IPS DF 6.9 (cell line): ENCODE measurements at places on chromosomes 4 and X.

DNA sequence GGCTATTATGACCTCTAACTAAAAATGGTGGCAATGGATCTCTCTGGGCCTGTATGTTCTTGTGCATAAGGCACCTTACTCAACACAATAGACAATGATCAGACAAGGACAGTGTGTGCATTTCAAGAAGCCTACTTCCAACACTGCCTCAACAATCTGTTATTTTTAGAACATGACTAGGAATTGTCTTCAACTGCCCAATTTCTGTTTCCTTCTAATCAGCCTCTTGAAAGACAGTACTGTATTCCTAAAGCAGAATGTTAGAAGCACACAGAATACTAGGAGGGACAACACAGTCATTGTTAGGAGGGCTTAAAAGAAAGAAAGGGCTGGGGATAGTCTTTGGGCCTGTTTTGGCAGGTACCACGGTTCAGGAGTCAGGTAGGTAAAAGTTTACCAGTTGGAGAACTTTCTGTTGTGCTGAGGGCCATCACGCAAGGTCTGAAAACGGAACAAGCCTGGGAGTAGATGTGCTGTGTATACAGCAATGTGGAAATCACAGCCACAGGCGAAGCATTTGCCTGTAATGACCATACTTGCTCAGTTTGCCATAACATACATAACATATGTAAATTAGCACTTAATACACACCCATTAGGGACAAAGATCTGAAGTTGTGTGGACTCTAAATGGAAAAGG, 100.8 kb upstream of the ATXN3L start:
- DNase-seq: no peak

DNA sequence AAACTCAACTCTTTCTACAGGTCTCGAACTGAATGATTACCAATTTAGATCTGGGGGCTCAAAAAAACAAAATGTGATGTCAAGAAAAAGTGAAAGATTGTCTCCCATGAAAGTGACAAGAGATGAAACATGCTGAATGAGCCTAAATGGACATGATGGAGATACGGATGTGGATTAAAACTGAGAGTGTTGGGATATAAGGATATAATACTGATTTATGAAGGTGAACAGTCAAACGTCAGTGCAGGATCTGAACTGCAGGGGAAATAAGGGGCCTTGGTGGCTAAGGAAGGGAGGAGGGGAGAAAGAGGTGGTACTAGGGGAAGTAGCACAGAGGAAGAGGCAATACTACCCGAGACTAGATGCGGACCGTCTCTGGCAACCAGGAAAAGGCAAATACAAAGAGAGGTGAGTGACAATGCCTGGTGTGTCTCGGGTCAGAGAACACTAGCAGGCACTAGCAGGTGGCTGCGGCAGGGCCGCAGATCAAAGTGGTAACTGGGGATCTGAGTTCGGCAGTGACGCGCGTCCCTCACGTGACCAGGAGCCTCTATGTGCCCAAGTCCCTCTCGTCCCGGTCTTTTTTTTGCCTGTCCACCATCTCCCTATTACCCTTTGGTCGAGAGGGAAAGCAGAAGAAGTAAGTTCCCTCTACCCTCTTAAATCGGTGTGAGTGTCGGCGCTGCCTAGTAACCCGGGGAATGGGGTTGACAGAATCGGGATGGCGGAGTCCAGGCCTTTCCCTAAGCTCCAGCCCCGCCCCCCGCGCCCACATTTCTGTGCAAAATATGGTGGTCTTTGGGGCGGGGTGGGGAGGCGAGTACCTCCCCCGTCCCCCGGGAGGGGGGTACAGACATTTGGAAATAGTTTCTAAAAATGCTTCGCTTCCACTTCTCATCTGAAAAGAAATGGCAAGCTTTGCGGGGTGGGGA, at the start of gene TCEAL1:
Gene TCEAL1, plus strand, starts transcription at position 590 of the 932 bp plus-strand sequence. CDS start 942 bp downstream, outside the sequence.
- DNase-seq: no peak

- no peak for DNase-seq
Measured at GRCh38 chr4:82360298-82361177, 13.3 kb downstream of the HNRNPD start.

- no peak for DNase-seq
Measured at GRCh38 chr4:174209341-174209740, 74.1 kb downstream of the FBXO8 start.

- DNase-seq: no peak
Measured at GRCh38 chrX:56812515-56813105, 83.6 kb downstream of the NBDY start.

GRCh38 chrX:19881559-19881958, 5.8 kb downstream of the SH3KBP1 start:
- DNase-seq: no peak

DNA sequence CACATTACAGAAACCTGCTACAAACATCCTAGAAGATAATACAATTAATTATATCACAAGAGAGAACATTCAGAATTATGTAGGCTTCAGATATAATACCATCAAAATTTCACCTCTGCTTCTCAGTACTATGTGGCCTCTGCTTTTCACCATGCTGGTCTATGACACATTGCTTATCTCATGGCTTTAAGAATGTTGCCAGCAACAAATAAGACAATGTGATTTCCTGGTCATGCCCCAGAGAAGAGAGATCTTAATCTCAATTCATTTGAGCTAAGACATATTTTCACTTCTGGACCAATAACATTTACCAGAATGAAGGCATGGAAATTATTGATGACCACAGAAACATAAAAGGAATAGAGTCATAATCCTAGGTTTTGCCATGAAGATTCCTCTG, 1233.4 kb upstream of the ADGRL3 start:
- DNase-seq: no peak

DNA sequence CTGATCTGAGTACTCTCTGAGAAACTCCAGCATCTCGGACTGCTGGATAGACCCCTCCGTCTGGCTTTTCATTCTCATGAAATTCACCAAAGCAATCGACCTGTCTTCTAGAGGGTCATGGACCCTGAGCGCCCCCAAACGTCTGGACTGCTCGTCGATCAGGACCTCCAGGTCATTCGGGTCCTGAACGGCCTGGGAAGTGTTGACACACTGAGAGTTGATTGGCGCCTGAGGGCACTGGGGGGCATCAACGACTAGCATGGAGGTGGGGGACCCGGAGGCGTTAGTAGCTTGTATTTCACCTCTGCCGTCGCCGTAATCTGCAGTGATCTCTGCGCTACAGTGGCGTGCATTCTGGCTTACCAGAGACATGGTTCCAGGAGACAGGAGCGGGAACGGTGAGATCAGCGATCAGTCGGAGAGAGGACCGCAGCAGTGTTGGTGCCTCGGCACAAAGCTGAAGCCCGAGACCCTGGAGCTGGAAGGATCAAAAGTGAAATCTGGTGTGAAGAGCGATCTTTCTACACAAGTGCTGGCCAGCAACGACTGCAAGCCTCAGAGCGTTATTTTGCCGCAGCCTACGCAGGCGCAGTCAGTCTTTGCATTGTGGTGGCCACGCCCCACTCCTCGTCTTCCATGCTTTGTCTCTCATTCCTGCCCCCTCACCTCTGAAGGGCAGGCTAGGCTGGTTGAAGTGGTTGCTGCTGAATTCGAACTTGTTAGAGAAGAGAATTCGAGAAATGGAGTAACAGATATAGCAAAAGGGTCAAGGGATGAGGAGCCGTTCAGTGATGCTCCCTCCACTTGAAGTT, at the start of gene MAGEE2:
Gene MAGEE2, minus strand, starts transcription at position 575 of the 812 bp plus-strand sequence. Its CDS starts 203 bp downstream, at position 372.
- DNase-seq: no peak

- no peak for DNase-seq
Measured at GRCh38 chr4:139532947-139533346, 23.1 kb downstream of the SETD7 start.

- DNase-seq: no peak
Measured at GRCh38 chr4:114373508-114373907, 225.1 kb upstream of the UGT8 start.

GRCh38 chrX:17680732-17681413, 56.4 kb upstream of the SCML1 start:
- DNase-seq: no peak

- no peak for DNase-seq
Measured at GRCh38 chrX:3076416-3076991, 35.2 kb downstream of the ARSF start.

DNA sequence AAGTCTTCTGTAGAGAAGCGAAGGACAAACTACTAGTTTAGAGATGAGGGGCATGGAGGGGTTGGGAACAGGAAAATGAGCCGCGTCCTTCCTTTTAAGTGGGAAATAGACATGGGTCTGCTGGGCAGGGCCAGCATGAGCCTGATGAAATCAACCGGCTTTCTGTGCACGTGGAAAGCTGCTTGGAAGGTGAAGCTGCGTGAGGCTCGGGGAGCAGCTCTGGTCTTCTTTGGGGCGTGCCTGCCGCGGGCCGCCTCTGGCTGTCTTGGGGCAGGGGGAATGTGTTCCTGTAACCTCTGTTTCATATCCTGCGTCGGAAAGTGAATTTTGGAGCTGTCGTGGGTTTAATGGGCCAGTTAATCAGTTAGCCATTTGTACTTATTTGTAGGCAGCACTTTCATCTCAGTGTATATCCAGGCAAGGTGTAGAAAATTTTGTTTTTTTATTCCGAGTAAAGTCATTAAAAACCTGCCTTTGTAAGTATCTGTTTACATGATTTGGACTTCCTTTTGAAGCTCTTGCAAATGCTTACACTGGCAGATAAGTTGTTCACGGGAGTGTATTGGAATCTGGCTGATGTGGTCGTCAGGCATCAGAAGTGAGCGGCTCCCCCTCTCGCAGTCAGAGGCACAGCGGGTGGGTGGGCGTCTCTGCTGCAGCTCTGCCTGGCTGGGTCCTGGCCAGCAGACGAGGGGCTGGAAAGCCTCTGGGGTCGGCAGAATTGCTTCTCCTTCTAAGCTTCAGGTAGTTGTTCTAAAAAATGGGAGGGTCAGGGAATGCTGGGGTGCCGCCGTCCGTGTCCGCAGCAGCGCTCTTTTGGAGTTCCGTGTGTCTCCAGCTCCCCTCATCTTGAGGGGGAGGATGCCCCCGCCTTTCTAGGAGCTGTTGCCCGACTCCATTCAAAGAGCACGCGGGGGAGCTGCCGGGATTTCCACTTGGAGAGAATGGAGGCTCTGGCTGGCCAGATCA, 70.5 kb upstream of the HGFAC start:
- DNase-seq: no peak
